ENCODE measurements at places on chromosomes 12 and 14.

- no peak for DNase-seq
Measured at GRCh38 chr14:82779301-82779700, 1245.6 kb upstream of the SEL1L start.

- no peak for DNase-seq
Measured at GRCh38 chr12:24921251-24922038, 27.5 kb downstream of the BCAT1 start.

GRCh38 chr14:63269561-63270225 is 49.0 kb downstream of the GPHB5 start:
- no peak for DNase-seq

DNA sequence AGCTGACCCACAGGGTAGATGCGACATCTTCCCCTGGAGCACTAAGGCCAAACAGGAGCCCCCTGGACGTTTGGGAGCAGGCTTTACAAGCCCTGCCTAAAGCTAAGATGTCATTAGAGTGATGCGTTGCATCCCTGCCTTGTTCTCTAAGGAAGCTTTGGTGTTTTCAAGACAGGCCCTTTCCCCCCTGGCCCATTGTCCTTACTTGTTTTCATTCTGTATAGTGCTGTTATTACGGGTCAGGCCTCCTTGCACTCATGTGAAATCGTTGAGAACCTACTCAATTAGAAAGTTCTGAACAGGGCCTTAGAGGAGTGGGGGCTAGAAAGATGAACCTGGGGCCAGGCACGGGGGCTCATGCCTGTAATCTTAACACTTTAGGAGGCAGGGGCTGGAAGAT is 1.7 kb upstream of the PRKCH start:
- no peak for DNase-seq

GRCh38 chr12:9925705-9926393 is 6.3 kb downstream of the CLEC2A start:
- peak; percentile 9 for DNase-seq

- DNase-seq: no peak
Measured at GRCh38 chr12:90791445-90791844, 163.5 kb downstream of the CCER1 start.

GRCh38 chr14:102777711-102778337 is 575 bp downstream of the TRAF3 start:
- DNase-seq: no peak

- no peak for DNase-seq
Measured at GRCh38 chr14:92922155-92922735, 705 bp upstream of the CHGA start.

DNA sequence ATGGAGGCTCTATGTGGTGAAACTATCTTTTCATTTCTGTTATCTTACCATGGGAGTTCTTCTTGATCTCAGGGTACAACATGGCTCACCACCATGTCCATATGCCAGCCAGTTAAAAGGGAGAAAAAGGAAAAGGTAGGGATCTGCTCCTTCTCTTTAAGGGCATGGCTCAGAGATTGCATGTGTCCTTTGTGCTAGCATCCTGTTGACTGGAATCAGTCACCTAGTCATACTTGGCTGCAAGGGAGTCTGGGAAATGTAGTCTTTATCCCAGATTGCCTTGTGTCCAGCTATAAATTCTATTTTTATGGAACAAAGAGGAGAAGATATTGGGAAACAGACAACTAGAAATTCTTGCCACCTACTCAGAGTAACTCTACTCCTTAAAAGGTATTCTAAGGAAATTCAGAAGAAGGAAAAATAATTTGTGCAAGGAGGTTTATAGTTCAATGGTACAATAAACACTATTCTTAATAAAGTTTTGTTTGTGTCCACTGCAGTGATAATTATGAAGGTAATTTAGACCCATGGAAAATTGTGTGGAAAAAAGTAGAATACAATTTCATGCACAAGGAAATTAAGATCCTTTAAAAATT is 86.4 kb upstream of the RPH3A start:
- no peak for DNase-seq

GRCh38 chr14:65320661-65321308 is 91.7 kb upstream of the FUT8 start:
- DNase-seq: no peak

DNA sequence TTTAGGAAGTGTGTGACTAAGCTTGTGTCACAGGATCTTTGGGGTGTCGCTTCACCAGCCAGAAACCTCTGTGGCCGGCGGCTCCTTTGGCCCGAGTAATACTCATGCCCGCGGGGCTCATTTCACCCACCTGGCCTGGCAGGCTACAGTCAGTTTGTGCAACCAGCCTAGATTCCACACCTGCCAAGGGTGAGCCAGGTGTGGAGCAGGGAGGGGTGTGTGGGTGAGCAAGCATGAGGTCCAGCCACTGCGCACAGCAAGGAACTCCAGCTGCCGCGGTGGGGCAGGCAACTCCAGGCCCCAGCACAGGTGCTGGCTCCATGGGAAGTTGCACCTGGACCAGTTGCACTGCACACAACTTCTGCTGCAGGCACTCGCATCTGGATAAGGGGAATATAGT is 462.3 kb upstream of the LRFN5 start:
- DNase-seq: no peak

- no peak for DNase-seq
Measured at GRCh38 chr12:108962256-108962655, 58.6 kb downstream of the SVOP start.

GRCh38 chr12:105992849-105993740 is 145.7 kb downstream of the NUAK1 start:
- no peak for DNase-seq

DNA sequence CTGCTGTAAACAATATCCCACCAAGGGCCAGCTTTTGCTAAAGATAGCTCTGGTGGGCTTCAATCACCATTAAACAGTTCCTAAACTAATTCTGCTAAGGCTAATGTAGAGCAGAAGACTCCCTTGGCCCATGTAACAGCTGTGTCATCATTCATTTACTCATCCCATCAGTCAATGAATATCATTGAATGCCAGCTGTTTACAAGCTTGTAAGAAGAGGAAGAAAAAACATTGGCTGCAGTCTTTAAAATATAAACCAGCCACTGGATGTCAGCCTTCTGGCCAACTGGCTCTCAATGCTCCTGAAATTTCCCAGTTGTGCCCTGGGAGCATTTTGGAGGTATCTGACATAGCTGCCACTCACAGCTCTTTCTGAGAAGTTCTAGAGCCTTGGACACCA is 18.0 kb upstream of the MAP3K9 start:
- DNase-seq: no peak

- peak; percentile 75 for DNase-seq
Measured at GRCh38 chr12:6182279-6182898, 17.8 kb upstream of the CD9 start.

DNA sequence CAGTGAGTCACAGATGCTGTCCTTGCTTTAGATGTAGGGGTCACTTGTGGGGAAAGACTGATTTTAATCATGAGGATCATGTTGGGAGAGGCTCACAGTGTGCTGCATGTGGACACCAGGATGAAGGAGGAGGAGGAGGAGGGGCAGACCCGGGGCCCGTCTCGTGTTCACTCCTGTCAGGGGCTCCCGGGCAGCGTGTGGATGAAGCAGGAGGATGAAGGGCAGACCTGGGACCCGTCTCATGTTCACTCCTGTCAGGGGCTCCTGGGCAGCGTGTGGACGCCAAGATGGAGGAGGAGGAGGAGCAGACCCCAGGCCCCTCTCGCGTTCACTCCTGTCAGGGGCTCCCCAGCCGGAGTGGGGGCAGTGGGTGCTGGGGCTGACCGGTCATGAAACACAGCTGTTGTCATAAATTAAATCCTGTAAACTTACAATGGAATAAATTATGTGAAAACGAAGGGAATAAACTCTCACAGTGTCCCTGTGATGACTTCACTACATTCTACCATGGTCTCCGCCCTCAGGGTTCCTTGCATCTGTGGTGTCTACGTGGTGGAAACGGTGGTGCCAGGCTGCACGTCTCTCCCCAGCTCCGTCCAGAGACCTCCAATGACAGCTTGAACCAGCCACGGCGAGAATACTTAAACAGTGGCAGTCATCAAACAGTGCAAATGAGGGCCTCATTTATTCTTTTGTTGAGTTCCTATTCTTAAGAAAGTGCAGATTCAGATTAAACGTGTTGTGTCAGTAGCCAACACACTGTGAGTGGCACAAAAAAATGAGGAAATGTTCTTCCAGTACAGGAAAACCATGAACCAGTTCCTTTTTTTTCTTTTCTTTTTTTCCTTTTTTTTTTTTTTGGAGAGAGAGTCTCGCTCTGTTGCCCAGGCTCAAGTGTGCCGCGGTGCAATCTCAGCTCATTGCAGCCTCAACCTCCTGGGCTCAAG is 37.7 kb upstream of the SFSWAP start:
- no peak for DNase-seq

- no peak for DNase-seq
Measured at GRCh38 chr12:33322519-33322918, 117.1 kb downstream of the SYT10 start.

- no peak for DNase-seq
Measured at GRCh38 chr12:46489951-46490388, 117.4 kb upstream of the SLC38A2 start.

GRCh38 chr12:3947781-3948180 is 74.6 kb upstream of the PARP11 start:
- DNase-seq: no peak

- no peak for DNase-seq
Measured at GRCh38 chr12:91778091-91778832, 367.4 kb downstream of the BTG1 start.

- no peak for DNase-seq
Measured at GRCh38 chr14:82872494-82872893, 1338.8 kb upstream of the SEL1L start.

- no peak for DNase-seq
Measured at GRCh38 chr12:116924558-116925453, 14.1 kb downstream of the FBXW8 start.

DNA sequence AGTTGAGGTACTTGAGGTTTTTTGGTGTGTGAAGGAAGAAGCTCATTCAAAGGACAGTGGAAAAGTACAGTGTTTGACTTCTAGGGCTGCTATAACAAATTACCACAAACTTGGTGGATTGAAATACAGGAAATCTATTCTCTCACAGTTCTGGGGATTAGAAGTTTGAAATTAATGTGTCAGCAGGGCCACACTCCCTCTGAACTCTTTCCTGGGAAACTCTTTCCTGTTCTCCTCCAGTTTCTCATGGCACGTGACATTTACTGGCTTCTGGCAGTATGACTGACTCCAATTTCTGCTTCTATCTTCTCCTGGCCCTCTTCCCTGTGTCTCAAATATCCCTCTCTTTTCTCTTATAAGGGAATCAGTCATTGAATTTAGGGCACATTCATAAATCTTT is 160.2 kb downstream of the CCDC91 start:
- DNase-seq: no peak

- no peak for DNase-seq
Measured at GRCh38 chr14:23071244-23071920, 14.1 kb upstream of the CDH24 start.
